ENCODE measurements at places on chromosomes 4 and X.
A peak's percentile ranks its signal among the peaks of the same experiment; 100 is the strongest.

GRCh38 chr4:140088323-140088967 is 65.5 kb downstream of the MAML3 start:
- no peak for DNase-seq

DNA sequence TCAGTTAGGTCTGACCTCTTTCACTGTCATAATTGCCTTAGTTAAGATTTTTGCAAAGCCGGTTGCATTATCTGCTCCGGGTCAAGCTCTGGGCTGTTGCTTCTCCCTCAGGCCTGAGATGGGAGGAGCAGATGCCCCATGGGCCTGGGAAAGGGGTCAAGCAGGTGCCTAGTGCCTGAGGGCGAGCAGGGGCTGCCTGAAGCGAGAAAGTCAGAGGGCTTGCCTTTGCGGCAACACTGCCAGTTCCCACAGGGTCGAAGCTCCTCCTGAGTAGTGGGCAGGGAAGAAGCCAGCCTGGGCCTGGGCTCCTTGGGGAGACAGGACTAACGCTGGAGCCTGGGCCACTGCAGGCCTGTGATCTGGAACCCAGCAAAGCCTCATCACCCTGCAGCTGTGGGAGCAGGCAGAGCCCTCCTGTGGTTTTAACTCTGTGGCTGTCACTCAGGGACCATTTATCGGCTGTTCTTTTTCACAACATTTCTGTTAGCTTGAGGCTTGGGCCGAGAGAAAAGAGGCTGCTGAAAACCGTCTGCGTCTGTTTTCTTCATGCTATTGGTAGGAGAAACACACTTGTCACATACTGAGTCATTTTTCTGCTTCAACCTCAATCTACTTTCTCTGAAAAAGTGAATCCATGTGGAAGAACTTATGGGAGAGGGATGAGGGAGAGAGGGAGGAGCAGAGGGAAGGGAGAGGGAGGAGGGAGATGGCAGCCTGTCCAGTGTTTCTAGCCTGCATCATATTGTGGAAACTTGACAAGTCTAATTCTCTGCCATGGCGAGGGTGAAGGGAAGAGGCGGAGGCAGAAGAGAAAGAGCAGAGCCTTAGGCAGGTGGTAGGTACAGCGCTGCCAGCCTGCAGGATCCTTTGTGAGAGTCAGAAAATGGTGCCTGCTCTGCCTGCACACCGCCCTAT is 68.4 kb downstream of the RHOH start:
- no peak for DNase-seq

DNA sequence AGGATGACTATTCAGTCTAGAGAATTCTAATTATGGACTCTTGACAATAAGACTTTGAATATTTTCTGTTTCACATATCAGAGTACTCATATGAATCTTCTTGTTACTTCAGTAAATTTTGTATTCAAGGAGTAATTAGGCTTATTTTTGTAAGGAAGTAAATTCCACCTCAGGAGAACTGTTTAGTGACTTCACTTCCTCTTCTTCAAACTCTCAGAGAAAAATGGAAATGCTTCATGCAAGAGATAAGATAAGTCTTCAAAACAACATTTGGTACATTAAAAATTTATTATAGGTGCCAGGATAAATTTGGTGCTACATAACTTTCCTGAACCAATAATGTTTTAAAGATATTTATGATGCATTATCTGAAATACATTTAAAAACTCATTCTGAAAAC is 1421.9 kb downstream of the PCDH7 start:
- no peak for DNase-seq

- DNase-seq: peak; percentile 17
Measured at GRCh38 chr4:139015948-139016471, 429 bp downstream of the NOCT start.

DNA sequence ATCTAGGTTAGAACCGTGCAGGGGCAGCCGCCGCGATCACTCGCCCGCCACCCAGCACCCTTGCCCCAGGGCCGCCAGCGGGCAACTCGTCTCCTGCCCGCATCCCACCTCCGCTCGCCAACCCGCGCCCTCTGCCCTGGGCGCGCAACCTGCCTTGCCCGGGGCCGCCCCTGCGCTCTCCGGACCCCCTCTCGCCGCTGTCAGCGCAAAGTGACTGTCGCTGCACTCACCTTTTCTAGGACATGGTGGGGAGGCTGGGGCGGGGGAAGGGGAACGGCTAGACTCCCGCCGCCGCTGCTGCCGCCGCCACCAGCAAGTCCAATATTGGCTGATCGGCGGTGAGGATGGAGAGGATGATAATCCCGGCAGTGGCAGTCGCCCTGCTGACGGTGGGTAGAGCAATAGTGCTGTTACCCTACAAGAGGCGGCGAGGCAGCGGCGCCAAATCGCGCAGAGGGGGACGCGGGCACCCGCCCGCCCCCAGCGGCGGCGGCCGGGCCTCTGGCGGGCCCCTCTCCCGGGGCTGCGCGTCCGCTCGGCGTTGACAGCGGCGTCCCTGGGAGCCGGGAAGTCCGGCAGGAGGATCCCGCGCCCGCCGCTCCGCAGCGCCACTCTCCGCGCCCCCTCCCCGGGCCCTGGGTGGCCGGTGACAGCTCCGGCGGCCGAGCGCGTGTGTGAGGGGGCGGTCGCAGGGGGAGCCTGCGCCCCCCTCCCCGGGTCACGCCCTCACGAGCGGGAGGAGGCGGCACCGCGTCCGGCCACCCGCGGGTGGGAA is 2.3 kb upstream of the NR3C2 start:
- no peak for DNase-seq

DNA sequence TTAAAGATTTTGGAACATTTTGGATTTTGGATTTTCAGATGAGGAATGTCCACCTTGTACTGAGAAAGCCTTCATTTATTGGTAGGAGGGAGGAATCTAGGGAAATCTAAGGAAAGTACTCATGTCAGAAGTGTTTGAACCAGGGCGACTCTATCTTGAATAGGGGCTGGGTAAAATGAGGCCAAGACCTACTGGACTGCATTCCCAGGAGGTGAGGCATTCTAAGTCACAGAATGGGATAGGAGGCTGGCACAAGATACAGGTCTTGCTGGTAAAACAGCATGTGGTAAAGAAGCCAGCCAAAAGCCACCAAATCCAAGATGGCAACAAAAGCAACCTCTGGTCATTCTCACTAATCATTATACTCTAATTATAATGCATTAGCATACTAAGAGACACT is 118.9 kb downstream of the MXRA5 start:
- no peak for DNase-seq

GRCh38 chrX:30865015-30865414 is 24.0 kb downstream of the TAB3 start:
- no peak for DNase-seq

GRCh38 chrX:16060252-16060651 is 63.1 kb upstream of the GRPR start:
- no peak for DNase-seq

DNA sequence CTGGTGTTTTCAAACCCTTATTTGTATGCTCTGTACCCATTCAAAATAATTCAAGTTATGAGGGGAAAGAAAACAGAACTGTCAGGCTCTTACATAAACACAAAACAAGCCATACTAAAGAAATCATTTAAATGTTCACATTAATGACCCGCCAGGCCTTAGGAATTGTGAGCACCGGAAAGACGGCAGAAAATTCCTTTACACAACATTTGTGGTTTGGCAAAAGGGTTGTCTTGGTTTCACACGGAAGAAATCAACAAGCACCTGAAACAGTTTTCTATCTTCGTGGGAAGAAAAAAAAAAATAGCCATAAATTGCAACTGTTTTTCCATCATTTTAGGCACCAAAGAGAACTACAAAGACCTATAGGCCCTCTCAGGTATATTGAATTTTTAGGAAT is 188.5 kb upstream of the FTHL17 start:
- no peak for DNase-seq

GRCh38 chr4:54487491-54487890 is 170.3 kb upstream of the KIT start:
- no peak for DNase-seq

- no peak for DNase-seq
Measured at GRCh38 chr4:7744142-7744804, 195.4 kb downstream of the AFAP1 start.

DNA sequence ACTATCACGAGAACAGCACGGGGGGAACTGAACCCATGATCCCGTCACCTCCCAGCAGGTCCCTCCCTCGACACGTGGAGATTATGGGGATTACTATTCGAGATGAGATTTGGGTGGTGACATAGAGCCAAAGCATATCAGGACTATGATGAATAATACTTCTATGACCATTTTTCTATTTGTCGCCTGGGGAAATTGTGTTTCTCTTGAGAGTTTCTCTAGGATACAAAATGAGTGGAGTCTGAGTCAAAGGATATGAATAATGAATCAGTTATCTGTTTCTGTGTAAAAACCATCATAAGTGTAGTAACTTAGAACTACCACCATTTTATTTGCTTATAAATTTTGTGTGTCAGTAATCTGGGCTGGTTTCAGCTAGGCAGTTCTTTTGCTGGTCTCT is 533.0 kb upstream of the ARX start:
- no peak for DNase-seq

DNA sequence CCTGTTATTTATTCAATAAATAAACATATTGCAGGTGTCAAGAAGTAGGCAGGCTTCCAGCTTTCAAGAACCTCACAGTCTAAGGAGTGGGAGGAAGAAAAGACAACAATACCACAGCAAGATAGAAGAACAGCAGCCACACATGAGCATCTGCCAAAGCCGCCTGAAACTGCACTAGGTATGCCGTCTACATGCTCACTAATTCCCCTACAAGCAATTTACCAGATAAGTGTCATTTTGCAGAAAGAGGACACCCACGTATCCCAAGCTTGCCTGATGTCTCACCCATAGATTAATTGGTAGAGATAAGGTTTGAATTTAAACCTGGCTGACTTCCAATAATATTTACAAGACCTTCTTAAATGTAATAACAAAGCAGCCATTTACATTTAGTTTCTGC is 439.4 kb upstream of the CPEB2 start:
- no peak for DNase-seq

GRCh38 chr4:25011135-25011866 is 19.4 kb downstream of the LGI2 start:
- no peak for DNase-seq

GRCh38 chr4:76546327-76546726 is 111.3 kb downstream of the SHROOM3 start:
- no peak for DNase-seq

DNA sequence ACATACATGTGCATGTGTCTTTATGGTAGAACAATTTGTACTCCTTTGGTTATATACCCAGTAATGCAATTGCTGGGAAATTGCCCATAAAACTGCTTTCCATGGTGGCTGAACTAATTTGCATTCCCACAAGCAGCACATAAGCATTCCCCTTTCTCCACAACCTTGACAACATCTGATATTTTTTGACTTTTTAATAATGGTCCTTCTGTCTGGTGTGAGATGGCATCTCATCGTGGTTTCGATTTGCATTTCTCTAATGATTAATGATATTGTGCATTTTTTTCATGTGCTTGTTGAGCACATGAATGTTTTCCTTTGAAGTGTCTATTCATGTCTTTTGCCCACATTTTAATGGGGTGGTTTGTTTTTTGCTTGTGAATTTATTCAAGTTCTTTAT is 166.0 kb downstream of the TMEM47 start:
- no peak for DNase-seq

GRCh38 chr4:111985426-111985825 is 159.8 kb upstream of the FAM241A start:
- DNase-seq: no peak

DNA sequence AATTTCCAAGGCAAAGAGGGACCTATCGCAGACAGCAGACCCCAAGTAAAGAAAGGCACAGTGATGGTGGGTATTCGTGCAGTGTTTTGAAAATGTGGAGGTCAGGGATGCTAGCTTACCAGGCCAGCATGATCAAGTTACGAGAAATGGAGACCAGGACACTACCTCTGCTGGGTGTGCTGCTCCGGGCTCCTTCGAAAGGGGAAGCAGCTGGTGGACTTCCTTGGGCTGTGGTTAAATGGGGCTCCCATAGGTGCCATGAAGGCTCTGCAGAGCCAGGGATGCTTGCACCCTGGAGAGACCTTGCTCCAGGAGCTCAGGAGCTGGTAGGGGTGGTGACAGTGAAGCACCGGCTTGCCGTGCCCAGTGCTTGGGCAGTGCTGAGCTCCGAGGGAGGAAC is 68.8 kb downstream of the TBL1X start:
- DNase-seq: no peak

DNA sequence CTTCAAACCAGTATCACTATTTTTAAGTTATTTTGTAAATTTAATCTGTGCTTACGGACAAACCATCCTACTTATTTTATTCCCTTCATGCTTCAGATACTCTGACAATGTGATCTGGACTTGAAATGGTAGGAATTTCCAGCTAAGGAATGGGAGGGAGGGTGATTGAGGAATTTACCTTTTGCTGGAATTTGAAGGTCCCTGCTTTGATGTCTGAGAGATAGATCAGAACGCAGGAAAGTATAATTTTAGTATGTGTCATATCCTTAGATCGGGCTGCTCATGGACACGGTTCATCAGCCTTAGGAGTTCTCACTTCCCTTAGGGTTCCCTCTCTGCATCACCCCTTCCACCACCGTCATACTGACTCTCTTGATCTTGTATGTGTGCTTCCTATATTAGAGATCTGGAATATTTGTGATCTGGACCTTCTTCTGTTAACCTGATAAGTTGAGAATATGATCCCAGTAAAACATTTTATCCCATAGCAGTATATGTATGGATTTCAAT is 16.8 kb downstream of the OCRL start:
- DNase-seq: no peak

DNA sequence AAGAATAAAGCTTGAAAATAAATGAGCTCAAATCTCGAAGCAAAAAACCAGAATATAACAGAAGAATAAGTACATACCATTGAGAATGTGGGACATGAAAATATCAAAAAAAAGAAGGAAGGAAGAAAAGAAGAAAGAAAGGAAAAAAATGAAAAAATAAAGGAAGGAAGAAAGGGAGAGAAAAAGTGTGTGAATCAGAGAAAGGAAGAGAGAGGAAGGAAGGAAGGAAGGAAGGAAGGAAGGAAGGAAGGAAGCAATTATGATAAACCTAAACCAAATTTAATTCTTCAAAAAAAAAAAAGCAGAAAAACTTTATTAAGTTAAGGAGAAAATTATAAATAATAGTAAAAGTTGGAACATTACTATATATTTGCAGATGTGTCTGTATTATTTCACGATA is 949.8 kb downstream of the NLGN4X start:
- DNase-seq: no peak

DNA sequence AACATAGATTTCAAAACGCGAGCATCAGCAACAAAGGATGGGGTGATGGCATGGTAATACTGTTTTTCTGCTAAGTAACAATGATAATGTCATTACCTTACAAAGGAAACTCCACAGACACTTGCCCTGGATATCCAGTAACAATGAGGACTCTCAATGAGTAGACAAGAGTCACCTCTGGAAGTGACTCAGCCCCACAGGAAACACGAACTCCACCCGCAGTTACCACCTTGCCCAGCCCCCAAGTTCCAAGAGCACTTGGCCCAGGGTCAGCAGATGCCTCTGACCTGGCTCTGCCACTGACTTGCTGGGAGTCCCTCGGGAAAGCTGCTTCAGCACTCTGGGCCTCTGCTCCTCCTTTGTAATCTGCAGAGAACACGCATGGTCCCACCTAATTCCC is 110.3 kb upstream of the MAP3K15 start:
- peak; percentile 12 for DNase-seq

GRCh38 chr4:181004056-181004455 is 1239.1 kb upstream of the TENM3 start:
- no peak for DNase-seq
